ENCODE measurements at places on chromosomes 7 and 10.

GRCh38 chr10:30558411-30558810 is 71.1 kb downstream of the LYZL2 start:
- DNase-seq = no peak

- DNase-seq = no peak
Measured at GRCh38 chr7:106448992-106449859, 164.4 kb upstream of the NAMPT start.

- no peak for DNase-seq
Measured at GRCh38 chr7:43890468-43890867, 15.9 kb downstream of the URGCP start.

DNA sequence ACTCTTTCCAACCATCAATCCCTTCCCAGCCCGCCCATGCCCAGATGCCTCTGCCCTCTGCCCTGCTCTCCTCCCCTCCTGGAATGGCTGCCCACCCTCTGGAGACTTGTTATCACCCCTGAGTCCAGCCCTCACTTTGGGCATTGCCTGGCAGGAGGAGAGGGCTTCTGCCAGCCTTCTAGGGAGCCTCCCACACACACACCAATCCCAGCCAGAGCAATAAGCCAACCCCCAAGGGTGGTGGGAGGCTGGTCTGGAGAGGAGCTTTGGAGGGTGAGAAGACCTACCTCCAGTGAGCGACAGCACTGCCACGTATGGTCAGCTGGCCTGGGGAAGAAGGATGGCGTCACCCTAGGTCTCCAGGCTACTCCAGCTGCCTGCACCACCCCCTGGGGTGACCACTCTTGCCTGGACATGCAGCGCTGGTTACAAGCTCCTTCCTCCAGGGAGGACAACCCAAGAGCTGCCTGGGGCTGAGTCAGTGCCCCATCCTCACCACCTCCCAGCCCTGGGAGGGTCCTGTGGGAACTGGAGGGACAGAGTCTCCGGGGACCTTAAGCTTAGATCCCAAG is 8.4 kb downstream of the C10orf105 start:
- no peak for DNase-seq

DNA sequence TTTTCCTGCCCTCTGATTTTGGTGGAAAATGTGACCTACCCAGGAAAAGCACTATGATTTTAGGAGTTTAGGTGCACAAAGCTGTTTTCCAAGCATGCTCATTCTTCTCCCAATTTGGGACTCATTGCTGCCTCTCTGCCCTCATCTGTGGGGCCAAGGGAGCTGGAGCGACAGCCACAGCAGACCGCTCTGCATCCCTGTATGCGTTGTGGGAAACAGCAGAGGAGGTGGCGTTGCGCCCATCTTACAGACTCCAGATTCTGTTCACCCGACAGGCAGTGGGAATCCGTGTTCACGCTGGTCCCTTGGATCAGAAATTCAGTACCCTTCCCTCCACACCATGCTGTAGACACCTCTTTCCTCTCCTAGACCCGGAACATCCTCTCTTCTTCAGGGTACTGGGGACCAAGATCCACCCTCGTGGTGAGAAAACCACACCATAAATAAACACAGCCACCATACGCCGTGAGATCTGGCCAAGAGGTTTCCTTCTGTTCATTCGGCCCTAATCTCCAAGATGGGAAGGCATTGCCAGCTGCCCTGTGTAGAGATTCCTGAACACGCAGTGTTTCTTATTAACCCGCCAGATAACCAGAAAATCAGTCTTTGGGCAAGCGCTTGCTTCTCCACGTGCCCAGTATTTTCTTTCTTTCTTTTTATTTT is 87.9 kb downstream of the CUX1 start:
- no peak for DNase-seq

DNA sequence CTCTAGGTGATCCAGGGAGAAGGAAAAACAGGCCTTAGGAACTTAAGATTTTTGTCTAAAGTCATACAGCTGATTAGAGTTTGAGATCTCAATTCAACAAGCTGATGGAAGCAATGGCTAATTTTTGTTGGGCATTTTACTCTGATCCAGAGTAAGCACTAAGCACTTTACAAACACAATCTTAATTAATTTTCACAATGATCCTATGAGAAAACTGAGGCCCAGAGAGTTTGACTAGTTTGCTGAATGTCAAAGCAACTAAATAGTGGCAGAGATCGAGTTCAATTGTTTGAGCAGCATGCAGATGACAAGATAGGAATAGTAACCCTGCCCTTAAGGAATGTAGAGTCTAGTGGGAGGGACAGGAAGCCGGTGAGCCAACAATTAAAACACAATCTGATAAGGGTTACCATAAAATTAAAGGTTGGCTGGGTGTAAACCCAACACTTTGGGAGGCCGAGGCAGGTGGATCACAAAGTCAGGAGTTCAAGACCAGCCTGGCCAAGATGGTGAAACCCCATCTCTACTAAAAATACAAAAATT is 13.5 kb upstream of the RPEL1 start:
- DNase-seq = no peak

GRCh38 chr7:130032698-130033097 is 18.5 kb downstream of the ZC3HC1 start:
- DNase-seq = no peak

- DNase-seq = no peak
Measured at GRCh38 chr7:122919643-122920181, 33.5 kb upstream of the CADPS2 start.

DNA sequence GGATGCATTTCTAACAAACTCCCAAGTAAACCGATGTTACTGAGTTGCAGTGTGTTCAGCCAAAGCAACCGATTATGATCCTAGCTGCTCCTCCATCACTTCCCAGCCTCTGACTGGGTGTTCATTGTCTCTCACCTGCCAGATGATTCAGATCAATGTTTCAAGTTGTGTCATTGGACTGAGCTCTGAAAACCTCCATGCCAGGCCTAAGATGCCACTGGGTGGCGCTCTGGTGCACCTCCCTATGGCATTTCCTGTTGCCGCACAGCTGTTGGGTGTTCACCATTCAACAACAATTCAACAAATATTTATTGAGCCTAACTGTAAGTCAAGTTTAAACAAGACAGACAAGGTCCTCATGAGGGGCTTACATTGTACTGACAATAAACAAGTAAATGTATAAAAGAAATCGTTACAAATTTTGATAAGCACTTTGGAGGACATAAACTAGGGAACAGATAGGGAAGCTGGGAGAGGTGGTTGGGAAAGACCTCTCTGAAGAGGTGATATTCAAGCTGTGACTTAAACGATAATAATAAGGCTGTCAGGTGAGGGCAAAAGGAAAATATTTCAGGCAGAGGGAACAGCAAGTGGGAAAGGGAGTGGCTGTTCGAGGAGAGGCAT is 22.8 kb downstream of the RGR start:
- DNase-seq = peak; percentile 61

GRCh38 chr10:62268027-62268398 is 631 bp downstream of the RTKN2 start:
- no peak for DNase-seq

- DNase-seq = no peak
Measured at GRCh38 chr7:32062150-32062549, 8.1 kb downstream of the PDE1C start.

DNA sequence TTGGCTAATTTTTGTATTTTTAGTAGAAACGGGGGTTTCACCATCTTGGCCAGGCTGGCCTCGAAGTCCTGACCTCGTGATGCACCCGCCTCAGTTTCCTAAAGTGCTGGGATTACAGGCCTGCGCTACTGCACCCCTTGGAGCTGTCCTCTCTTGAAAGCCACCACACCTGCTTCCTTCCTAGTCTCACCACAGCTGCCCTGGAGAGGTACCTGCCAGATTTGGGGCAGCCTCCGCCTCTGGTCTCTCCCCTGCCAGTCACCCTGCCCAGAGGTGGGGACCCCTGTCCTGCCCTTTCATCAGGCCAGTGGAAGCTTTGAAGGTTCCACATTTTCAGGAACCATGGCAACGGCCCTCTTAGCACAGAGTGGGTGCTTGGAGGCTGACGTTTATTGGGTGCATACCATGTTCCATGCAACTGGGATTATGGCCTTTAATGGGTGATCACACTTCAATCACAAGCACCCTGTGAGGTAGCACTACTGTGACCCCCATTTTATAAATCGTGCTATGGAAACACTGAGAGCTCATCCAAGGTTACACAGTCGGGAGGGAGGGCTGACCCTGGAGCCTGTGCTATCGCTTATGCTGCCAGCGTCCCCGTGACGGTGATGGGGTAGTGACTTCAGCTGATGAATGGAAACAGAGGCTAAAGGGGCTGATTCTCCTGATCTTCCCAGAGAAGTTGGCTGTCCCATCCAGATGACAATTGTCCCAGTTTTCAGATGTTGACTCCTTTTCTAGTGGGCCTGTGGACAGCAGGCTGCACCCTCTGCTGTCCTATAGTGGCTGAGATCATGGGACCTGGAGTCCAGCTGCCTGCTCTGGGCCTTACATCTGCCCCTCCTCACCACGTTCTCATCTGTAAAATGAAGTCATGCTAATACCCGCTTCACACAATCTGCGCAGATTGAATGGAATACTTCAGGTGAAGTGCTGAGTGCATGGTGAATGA is 11.5 kb upstream of the FGFR2 start:
- DNase-seq = no peak

GRCh38 chr7:35729061-35729783 is 34.3 kb upstream of the HERPUD2 start:
- DNase-seq = peak; percentile 68

- no peak for DNase-seq
Measured at GRCh38 chr10:121133901-121134300, 282.7 kb downstream of the WDR11 start.

DNA sequence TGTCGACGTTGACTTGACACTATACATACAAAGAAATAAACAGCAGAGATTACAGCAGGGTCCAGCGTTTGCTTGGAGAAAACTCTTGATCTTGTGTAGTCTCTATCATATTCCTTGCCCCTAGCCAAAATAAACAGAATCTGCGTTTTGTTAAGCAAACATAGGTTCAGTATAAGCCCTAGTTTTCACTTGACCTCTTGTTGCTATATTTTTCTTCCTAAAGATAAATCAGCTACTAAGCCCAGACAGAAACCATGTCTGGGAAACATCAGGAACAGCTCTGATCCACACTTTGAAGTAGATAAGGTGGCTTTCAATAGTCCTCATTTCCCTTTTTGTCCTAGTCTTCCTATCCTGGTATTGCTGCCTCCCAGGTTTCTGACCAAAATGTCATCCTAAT is 328.2 kb upstream of the MAGI2 start:
- DNase-seq = no peak

DNA sequence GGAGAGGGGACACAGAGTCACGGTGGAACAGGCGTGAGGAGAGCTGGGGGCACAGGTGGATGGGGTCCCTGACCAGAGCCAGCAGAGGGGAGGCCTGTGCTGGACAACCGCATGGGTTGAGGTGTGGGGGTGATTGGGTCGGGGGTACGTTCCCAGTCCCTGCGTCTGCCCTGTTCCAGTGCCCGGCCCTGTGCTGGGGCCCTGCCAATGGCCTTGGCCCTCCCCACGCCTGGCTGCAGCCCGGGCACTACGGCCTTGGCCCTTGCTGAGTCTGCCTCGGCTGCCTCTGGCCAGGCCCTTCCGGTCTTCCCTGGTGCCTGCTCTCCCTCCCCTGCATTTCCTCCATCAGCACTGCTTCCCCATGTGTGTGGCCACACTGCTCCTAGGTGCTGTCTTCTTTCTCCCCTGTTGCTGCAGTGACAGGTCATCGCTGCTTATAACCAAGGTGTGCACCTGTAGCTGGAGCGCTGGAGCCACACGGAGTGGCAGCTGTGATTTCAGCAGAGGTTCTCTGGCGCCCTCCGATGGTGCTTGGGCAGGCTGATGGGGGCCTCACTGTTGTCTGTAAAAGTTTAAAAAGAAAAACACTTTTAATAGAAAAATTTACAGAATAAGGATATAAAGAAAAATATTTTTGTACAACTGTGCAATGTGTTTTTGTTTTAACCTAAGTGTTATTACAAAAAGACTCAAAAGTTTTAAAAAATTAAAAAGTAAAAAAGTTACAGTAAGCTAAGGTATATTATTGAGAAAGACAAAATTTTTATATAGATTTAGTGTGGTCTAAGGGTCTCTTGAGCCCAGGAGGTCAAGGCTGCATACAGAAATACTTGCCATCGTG is 45.2 kb upstream of the BHLHA15 start:
- DNase-seq = peak; percentile 48

DNA sequence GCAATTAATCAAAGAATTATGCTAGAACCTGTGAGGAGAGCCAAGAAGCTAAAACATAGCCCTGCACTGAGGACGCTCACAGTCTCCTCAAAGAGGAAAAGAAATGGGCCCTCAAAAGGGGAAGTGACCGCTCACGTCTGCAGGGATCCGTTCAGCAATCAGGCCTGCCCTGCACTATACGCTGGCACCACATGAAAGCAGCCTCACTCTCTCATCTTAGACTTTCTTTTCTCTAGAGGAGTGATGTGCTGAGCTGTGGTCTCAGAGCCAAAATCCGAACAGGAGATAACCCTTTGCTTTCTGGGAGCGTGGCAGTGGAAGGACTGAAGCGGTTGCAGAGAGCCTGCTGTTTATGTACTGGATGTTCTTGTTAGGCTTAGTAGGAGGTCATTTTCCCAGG is 6.3 kb upstream of the IL2RA start:
- peak; percentile 52 for DNase-seq

DNA sequence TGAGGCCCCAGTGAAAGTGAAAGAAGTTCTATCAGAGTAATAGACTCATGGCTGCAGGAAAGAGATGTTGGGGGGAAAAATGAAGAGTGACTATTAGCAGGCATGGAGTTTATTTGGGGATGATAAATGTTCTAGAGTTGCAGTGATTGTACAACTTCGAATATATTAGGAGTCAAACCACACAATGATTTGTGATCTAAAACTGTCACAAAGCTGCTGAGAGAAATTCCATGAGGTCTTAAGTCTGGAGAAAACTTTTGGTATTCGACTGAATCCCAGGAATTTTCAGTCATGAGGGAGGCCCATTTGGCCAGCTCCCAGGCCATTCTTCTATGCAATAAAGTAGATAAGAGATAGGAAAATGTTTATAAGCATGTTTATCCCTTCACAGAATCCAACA is 55.9 kb upstream of the UNC5B start:
- no peak for DNase-seq

DNA sequence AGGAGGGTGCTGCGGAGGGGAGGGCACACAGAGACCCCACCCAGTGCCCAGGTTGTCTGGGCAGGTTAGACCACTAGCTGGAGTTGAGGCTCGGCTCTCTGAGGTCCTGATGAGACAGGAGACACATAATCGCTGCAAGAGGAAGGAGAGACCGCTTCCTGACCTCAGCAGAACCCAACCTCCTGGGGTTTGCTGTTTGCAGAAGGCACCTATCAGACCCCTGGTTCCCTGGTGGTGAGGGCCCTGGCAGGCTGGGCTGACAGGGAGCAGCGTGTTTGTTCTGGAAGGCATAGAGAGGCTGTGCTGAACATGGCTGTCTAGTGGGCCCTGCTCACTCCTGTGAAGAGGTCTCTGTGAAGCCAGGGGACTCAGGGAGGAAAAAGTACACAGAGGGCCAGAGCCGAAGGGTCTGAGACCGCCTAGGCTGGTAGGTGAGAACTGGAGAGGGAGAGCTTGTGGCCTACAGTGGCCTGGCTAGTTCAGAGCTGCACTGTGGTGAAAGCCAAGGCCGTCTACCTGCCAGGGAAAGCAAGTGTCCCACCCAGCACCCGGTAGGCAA is 39.4 kb upstream of the NPFFR1 start:
- DNase-seq = peak; percentile 19

DNA sequence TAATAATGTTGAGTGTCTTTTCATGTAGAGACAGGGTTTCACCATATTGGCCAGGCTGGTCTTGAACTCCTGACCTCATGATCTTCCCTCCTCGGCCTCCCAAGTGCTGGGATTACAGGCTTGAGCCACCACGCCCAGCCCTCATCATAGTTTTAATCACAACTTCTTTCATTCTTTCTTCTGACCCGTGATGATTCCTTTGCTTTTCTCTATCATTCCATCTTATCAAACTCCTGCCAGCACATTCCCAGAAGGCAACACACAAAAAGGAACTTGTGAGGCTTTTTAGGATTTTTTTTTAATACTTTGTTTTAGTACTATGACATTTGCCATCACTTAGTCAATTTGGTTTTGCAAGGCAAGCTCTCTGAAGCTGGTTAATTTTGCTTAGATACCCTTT is 77.5 kb upstream of the MEOX2 start:
- DNase-seq = no peak
